H1 (cell line): ENCODE measurements at places on chromosomes 4 and X.

DNA sequence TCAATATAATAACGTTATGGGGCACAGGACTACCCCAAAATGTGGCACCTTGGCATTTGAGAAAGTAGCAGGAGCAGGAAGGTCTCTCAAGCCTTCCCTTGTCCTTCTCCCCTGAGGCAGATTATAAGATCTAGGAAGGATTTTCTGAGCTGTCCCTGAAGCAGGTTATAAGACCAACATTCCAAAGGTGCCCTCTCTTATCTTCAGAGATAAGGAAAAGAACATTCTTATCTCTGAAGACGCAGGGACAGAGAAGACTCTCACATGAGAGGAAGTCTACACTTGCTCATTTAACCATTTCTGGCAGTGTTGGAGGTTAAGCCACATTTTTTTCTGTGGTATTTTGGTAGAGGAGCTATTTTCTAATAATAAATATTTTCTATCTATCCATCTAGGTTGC is 437.9 kb upstream of the MAOA start:
- no peak for DNase-seq

GRCh38 chrX:12304261-12304660 is 166.0 kb downstream of the FRMPD4 start:
- DNase-seq, result no peak

- DNase-seq, result no peak
Measured at GRCh38 chr4:113467581-113467980, 294.0 kb downstream of the CAMK2D start.

GRCh38 chrX:40908857-40909475 is 173.6 kb upstream of the MED14 start:
- no peak for DNase-seq

GRCh38 chrX:9907645-9908387 is 59.3 kb upstream of the CLDN34 start:
- DNase-seq, result no peak

GRCh38 chrX:144918936-144919335 is 328.4 kb upstream of the SPANXN1 start:
- no peak for DNase-seq
